Sigmoid colon (tissue), 7 donors: ENCODE measurements at places on chromosomes 4 and X.

DNA sequence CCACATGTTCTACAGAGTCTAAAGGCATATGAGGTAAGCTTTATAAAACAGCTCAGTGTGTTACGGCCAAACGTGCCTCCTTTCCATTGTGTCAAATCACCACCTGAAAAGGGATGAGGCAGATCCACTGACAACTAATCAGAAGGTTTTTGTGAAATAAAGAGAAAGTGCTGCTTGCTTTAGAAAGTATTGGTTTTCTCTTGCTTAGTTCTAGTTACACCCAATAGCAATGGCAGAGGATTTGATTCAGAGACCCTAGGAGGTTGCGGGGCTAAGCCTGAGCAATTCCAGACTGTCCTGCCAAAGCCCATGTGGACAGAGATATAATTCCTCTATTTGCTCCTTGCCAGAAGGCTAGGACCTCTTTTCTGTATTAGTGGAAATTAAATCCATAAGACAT lies 125.5 kb downstream of the SPRY1 start:
- DNase-seq: no peak

DNA sequence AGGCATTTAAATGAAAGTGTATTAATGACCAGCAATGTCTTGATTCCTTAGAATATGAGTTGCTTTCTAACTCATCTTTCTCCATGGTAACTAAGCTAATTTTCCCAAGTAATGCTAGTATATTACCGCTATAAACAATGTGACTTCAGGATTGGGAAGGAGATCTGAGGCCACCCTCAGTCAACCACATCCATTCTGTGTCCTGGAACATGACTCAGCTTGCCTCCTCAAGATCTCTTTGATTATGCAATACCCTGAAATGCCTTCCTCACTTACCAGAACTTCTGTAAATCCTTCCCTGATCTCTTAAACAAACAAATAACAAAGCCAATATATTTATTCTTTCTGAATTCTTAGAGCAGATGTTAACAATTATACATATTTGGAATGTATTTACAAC lies 1495.5 kb downstream of the PCDH18 start:
- DNase-seq: no peak

DNA sequence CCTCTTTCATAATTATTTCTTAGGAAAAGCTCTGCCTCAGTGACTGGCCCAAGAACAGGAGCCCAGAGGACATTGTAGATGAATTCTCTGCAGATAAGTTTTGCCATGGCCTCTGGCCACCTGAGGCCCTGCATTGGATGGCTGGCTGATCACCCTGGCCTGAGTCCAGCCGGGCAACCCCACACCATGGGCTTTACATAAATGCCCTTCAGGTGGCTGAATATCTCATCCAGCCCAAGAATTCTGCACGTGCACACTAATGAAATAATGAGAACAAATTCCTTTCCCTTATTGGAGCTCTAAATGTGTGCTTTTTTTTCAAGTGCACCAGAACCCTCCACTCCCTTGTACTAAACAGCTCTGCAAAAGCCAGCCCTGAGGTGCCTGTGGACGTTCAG lies 65.7 kb downstream of the IRF2 start:
- DNase-seq: no peak

GRCh38 chr4:140637836-140638235 lies 69.1 kb upstream of the UCP1 start:
- no peak for DNase-seq

DNA sequence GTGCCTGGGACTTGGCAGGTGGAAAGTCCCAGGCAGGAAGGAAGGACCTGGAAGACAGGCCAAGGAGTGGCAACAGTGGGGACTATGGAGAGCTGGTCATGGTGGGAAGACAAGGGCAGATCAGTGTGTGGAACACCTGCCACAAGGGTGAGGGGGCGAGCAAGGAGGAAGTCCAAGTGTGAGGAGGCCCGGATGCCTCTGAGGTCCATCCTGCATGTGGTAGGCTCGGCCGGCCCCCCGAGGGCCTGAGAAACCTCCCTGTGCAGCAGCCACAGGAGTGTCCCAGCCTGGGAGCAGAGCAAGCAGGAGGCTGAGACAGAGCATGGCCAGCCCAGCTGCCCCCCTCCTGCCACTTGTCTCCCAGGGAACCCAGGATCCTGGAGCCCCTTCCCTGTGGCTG lies 40.5 kb upstream of the PSAPL1 start:
- DNase-seq: no peak

DNA sequence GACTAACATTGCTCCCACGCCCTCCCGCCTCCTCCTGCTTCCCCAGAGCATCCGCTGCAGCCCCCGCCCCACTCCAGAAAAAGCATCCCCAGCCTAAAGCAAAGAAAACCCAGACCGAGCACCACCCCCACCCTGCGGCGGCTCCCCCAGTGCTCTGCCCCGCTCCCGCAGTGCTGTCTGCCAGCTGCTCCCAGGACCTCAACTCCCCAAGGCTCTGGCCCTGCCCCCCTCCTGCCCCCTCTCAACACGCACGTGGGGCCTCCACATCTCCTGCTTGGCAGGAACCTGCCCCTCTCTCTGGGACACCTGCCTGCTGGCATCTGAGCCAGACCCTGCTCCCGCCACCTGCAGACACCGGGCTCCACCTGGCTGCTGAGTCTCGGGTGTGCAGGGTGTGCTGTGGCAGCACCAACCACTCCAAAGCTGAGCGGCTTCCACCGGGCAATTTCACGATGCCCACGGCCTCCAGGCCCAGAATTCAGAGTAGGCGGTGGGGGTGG lies 79.4 kb downstream of the FAM53A start:
- peak; percentile 52 for DNase-seq

DNA sequence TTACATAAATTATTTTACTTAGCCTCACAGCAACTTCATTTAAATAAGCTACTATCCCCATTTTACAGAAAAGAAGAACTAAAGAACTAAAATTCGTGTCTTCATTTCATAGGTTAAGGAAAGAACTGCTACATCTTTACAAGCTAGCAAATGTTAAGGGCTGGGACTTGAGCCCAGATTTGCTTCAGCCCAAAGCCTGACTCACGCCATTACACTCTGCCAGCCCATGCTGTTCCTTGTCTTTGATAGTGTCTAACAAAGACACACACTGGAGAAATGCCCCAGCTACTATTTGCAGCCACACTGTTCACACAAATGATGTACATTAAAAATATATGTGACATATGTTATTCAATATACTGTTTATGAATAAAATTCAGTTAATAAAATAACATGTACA lies 29.0 kb upstream of the ERVMER34-1 start:
- DNase-seq: no peak
